ENCODE measurements at places on chromosomes 11 and 22.

DNA sequence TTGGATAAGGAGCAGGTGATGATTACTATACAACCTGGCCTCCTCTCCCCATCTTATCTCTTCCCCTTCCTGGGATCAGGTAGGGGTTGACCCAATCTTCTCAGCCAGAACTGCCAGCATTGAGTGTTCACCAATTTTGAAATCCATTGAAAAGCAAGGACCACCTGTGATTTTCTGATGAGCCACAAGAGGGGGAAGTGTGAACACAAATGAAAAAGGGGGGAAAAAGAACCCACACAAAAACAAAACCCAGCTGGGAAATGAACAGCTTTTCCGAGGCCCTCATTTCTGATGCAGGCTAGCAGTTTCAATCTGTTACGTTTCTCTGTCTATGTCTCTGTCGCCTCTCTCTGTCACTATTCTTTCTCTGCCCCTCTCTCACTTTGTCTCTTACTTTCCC lies 161.9 kb downstream of the INSC start:
- DNase-seq = no peak

DNA sequence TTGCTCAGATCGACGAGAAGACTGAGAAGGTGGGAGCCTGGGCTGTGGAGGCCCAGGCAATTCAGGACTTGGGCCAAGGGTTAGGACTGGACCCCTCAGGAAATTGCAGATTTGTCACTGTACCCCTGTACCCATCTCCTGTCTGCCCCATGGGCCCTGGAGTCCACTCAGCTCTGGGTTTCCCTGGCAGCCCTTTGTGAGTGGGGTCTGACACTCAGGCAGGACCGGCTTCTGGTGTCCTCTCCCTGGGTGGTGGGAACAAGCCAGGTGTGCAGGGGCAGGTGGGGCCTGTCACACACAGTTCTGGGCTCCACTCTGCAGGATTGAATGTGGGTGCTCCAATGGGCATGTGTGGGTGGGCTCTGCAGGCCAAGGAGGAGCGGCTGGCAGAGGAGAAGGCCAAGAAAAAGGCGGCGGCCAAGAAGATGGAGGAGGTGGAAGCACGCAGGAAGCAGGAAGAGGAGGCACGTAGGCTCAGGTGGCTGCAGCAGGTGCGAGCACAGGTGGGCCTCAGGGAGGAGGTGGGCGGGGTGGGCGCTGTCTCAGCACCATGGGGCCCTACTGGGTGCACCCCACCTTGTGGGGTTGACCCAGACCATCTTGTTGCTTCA lies 21.6 kb downstream of the INCENP start:
- no peak for DNase-seq

DNA sequence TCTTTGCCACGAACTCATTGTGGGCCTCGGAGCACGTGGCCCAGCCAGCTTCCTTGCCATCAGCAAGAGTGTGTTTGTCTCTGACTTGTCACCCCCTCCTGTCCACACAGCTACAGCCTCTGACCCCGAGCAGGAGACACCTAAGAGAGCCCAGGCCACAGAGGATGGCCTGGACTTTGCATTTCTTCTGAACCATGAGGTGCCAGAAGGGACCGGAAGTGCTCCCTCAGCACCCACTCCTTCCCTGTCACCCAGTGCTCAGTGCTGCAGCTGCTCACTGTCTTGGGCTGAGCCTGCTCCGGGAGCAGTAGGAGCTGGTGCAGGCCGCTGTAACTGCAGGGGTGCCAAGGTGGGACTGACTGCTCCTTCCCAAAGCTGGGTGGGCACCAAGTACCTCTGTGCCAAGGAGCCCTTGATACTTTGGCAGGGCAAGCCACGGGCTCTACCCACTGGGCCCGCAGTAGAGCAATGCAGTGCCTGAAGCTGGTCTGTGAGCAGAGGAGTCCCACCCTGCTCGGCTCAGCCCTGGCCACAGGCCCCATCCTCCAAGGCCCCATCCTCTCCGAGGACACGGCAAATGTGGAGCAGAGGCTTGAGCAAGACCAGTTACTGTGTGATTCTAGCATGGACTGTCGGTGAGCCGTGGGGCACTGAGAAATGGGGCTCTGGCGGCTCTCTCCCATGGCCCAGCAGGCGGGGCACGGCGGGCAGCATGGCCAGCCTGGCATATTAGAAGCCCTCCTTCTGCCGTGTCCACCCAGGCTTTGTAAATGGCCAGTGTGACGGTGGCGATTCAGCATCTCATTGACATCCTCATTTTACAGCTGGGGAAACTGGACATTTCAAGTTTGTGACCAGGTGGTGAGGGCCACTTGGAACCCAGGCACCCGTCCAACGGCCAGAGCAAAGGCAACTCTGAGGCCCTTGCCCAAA lies 6.3 kb downstream of the GRK2 start:
- DNase-seq = peak; percentile 54

DNA sequence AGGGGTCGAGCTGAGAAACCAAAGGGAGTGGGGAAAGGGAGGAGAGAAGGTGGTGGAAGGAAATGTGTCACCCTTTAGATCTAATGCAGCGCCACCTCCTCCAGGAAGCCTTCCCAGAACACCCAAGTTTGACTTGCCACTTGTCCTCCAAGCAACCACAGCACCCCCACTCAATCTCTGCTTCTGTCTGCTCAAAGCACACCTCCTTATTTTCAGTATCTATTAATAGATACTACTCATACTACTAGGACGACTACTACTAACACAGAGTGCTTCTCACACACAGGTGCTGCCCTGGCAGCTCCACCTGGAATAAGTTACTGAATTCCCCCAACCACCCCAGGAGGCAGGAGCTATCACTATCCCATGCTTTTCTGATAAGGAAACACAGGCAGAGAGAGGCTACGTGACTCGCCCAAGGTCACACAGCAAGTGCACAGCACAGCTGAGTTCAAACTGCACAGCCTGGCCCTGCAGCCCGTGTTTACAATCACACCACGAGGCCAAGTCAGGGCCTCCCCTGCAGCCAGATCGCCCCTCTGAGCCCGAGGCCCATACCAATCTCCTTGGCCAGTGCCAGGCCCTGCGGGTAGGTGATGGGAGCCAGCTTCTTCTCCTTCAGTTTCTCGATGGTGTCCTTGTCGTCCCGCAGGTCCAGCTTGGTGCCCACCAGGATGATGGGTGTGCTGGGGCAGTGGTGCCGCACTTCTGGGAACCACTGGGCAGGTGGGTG lies 13.2 kb downstream of the RAC2 start:
- DNase-seq = peak; percentile 92

DNA sequence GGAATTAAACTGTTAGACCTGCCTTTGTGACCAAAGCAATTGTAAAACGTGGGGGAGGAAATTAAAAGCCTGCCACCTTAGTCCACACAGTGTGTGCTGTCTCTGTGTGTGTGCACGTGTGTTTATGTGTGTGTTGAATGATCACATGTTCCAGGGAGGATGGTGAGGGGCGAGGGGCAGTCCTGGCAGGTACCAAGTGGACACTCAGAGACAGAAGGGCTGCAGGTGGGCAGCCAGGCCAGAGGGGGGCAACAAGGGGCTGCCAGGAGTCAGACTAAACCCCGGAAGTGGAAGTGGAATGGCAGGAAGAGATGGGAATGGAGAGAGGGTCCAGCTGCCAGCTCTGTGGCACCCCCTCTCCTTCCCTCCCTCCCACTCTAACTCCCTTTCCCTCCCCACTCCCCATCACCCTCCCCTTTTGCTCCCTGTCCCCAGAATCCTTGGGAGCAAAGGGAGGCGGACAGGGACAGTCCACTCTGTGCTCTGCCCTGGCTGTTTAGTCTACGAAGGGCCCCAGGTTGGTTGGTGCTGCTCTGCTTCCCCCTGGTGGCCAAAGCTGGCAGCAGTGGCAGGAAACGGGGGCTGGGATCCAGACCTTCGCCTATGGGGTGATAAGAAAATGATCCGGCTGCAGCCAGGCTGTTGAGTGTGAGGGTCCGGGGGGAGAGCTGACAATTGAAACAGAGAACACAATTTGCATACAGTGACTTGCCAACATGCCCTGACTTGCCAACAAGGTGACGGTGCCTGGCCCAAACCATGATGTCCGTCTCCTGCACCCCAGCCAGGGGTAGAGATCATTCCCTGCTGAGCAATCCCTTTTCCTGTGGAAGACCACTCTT lies 24.4 kb downstream of the P2RY2 start:
- DNase-seq = peak; percentile 75

DNA sequence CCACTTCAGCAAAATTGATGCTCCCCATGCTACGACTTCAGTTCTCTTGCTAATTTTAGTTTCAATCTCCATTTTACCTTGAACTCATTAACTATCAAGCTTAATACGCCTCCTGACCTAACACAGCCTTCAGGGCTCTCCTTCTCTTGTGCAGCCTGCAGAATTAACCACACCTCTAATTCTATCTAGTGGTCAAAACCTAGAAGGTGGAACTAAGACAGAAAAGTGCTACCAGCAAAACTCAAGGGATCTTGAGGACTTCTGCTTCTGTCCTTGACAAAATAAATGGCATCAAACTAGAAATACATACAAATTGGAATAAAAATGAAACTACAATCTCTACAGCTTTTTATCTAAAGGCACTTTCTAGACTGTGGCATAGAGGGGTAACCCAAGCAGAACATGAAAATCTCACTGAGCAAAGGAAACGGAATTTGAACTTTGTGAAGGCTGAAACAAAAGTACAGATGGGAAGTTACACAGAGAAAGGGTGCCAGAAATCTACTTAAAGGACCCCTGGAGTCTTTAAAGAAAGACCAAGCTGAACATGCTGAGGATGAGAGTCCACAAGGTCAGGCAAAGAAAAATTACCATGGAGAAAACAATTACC lies 10.7 kb downstream of the CWF19L2 start:
- DNase-seq = no peak

GRCh38 chr22:37640591-37641560 lies 1.4 kb downstream of the SH3BP1 start:
- DNase-seq = no peak

- no peak for DNase-seq
These were observed 343.0 kb upstream of the NCAM1 start for GRCh38 chr11:112617977-112618826.

DNA sequence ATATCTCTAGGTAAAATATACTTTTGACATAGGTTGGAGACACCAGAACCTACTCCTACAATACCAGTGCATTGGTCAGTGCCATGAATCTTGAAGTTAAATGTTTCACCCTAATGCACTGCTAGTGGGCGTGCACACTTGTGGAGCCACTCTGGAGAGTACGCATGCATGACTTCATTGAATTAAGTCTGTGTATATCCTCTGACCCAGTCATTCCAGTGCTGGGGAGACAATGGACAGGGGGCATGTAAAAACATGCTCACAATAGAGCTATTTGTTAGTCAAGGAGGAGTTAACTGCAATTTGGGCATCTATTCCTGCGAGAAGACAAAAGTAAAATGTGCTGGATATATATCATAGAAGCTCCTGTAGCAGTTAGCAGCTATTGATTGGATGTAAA lies 335.4 kb upstream of the NCAM1 start:
- no peak for DNase-seq

DNA sequence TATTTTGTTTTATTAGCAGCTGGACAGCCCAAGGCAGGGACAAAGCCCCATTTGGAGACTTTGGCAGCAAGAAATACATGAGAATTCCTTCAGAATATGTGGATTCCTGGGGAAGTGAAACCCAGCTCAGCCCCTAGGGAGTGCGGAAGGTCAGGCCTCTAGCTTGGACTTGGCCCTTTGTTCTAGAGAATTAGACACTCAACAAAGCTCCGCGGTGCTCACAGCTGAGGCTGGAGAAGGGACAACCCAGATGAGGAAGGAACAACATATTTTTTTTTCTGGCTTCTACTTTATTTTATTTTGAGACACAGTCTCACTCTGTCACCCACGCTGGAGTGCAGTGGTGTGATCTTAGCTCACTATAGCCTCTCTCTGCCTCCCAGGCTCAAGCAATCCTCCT lies 44.7 kb upstream of the SEPTIN5 start:
- DNase-seq = no peak

DNA sequence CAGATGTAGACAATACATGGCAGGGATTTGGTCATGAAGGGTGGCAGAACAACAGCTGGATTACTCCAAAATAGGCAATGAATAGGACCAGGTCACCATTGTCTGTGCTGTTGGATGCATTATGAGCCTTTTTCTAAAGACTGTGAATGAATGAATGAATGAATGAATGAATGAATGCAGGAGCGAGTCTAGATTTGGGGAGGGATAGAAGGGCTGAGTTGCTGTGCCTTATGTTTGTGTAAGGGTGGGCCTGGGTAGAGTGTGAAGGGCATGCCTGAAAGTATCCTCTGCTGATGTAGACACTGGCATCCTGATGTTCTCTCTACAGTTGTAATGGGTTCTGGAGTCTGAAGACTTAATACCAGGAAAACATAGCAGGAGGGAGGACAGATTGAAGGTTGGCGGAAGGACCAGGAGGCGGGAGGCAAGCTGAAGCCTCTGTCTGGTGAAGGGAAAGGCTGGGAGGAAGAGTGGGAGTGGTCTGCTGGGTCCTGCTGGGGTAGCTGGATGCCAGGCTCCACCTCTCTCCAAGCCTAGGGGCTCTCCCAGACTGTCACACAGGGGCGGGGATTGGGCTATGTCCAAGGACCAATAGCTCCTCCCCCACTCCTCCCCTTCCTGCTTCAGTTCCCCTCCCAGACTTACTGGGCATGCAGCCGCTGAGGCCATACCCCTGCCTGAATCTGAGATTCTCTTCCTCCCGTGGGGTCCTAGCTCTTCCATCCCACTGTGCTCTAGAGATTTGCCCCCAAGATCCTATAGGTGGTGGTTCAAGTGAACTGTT lies 4.8 kb downstream of the TRIM3 start:
- peak; percentile 10 for DNase-seq

- DNase-seq = no peak
These were observed 5.7 kb downstream of the SUN2 start for GRCh38 chr22:38750104-38750503.

- DNase-seq = no peak
These were observed 30.0 kb downstream of the PACSIN2 start for GRCh38 chr22:42984814-42985530.

GRCh38 chr11:62128835-62129234 lies 5.0 kb downstream of the INCENP start:
- no peak for DNase-seq

DNA sequence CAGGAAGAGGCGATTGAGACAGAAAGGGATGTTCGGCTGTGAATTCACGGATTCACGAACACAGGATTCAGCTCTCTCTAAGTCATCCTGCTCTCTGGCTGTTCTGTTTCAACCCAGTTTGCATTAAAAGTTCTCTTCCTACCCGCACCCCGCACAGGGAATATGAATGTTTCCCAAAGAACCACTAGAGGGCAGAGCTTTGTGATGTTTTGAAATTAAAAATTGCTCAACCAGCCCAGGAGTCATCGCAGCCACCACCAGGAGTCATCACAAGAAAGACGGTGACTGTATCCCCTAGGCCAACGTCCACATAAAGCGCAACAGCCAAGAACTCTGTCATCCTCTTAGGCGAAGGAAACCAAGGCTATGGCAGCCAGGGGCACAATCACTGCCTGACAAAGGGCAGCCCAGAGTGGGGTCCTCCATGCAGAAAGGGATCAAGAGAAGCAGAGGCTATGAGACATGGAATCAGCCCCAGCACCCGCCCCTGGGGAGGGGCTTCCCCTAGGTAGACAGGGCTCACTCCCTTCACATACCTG lies 122.4 kb downstream of the WT1 start:
- DNase-seq = peak; percentile 56

DNA sequence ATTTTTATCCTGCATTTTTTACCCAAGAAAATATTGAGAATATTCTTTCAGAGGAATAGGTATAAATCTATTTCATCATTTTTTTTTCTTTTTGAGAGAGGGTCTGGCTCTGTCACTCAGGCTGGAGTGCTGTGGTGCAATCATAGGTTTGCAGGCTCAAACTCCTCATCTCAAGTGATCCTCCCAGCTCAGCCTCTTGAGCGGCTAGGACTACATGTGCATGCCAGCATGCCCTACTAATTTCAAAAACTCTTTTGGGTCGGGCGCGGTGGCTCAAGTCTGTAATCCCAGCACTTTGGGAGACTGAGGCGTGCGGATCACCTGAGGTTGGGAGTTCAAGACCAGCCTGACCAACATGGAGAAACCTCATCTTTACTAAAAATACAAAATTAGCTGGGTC lies 20.3 kb upstream of the PTPRJ start:
- no peak for DNase-seq

All from stimulated activated CD4-positive, alpha-beta T cell treated with anti-CD3 and anti-CD28 coated beads, Interleukin-1b, Interleukin-23, amount 100 ng/mL, for 48 hours (primary cell).